ENCODE measurements at places on chromosomes 11 and 22.

DNA sequence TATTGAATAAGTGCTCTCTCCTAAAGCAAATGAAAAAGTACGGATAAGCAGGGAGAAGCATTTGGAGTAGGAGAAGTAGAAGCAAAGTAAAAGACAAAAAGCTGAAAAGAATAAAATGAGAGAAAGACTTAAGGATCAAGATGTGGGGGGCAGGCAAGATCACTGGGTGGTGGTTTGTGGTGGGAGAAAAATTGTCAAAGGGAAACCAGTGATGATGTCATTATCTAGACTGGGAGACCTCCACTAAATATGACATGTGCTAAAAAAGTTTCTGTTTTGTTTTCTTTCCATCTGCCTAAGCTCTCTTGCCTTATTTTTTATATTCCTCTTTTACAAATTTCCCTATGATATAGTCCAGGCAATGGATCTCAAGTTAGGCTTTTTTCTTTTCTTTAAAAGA, 14.8 kb upstream of the MAML2 start:
- DNase-seq = no peak

DNA sequence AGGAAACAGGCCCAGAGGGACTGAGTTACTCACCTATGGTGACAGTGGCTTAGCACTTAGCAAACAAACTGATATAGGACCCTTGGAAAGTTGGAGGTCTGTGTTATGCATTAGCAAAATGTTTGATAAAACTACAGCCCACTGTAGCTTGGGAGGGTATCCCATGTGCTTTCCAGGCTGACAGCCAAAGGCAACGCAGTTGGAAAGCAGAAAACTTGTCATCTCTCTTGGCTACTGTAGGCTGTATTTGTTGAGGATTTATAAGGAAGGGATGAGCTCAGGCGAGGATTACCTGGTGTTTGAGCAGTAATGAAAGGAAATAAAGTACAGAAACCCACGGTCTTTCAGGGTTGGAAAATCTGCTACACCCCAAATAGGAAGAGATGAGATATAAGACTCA, 23.8 kb downstream of the SDHAF2 start:
- no peak for DNase-seq

DNA sequence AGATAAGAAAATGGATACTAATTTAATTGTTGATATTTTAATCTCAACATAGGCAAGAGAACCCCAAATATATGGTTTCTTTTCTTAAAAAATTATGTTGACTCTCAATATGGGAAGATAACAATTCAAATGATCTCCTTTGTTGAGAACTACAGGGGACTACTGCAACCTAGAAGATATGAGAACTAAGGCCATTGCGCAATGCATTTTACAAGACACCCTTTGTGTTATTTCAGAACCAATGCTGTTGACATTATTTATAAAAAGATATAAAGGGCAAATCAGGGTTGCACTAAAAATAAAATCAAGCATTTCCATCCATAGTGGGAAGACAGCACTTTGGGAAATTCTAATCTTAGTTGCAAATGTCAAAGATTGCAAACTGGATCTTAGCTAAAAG, 322.3 kb downstream of the SOX6 start:
- no peak for DNase-seq

- peak; percentile 51 for DNase-seq
These were observed 428 bp downstream of the SCN3B start for GRCh38 chr11:123653827-123654565.

- no peak for DNase-seq
These were observed 81.3 kb upstream of the ARHGAP20 start for GRCh38 chr11:110793556-110793955.

- DNase-seq = no peak
These were observed 6.5 kb downstream of the MRPL16 start for GRCh38 chr11:59804061-59804460.

DNA sequence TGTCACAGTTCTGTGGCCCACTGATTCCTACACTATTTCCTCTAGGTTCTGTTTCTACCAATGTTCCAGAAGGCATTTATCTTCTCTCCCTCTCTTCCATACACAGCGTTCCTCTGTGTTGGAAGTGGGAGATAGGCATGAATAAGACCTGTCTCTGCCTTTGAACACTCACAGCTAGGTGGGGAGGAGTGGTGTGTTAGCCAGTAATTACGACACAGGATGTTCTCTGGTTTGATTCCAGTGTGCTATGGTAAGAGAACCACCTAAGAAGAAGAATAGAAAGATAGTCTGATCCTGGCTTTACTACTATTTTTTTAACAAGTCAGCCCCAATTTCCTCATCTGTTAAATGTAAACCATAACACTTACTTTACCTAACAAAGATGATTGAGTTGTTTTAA, 200.2 kb upstream of the MTMR2 start:
- DNase-seq = no peak

DNA sequence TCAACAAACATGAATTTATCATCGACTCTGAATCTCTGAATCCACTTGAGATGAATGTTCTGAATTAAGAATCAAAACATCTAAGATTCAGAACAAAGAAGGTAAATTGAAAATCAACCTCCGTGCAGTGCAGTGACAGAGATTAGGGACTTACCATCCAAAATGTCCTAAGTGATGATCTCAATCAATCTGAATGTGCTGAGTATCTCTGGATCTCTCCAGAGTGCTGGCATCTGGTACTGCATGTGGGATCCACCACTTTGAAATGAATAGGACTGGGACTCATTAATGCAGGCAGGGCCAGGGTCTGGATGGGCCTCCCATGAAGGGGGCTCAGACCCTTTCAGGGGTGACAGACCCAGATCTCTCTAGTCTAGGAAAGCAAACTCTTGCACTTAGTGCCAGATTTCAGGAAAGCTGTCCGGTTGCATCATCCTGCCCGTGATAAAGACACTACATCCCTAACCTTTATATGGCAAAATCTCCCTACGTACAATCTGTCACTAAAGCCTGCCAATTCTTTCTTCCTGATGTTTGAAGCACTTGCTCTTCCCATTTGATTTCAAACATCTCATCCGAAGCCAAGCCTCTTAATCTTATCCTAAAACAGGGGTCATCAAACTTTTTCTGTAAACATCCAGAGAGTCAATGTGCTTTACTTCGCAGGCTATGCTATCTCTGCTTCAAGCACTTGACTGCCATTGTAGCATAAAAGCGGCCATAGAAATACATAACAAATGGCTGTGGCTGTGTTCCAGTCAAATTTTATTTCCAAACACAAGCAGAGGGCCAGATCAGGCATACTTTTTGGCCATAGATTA, 263.3 kb downstream of the LARGE1 start:
- DNase-seq = no peak

GRCh38 chr22:39238966-39239505, 5.7 kb downstream of the PDGFB start:
- no peak for DNase-seq

GRCh38 chr11:106327134-106327533, 249.7 kb downstream of the AASDHPPT start:
- no peak for DNase-seq

GRCh38 chr11:130314750-130315285, at the start of gene ZBTB44:
Gene ZBTB44 (minus strand): TSS chr11:130314917. CDS start chr11:130261873, 53,044 bp downstream.
- DNase-seq = peak; percentile 88

DNA sequence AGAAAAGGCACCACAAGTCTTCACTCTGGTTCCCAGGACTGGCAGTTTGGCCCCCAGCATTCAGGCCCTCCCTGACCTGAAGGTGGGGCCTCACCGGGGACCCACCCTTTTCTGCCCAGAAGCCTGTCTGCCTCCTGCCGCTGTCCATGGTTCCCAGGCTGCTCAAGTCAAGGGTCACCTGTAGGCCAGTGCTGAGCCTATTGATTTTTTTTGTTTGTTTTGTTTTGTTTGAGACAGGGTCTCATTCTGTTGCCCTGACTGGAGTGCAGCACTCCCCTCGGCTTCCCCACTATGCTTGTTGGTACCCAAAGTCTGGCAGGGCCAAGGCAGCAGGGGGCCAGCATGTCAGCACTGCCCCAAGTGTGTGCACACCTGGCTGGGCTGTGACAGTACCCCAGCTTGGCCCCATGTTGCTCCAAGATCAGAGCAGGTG, 11.0 kb upstream of the MED17 start:
- no peak for DNase-seq

DNA sequence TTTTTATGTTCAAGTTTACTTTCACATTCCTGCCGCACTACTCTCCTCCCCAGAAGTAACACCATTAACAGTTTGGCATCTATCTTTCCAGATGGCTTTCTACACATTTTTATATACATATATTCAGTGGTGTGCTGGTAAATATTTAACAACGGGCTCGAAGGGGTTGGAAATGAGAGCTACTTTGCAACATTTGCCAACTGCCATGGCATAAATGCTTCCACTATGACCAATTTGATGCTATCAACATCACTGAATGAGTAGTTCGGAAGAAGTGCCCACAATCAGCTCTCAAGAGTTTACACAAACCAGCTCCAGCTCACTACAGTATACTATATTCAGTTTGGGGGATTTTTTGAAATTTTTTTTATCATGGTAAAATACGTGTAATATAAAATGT, 55.2 kb downstream of the RELT start:
- no peak for DNase-seq

- DNase-seq = no peak
These were observed 27.2 kb upstream of the GLYATL1 start for GRCh38 chr11:58912124-58912523.

DNA sequence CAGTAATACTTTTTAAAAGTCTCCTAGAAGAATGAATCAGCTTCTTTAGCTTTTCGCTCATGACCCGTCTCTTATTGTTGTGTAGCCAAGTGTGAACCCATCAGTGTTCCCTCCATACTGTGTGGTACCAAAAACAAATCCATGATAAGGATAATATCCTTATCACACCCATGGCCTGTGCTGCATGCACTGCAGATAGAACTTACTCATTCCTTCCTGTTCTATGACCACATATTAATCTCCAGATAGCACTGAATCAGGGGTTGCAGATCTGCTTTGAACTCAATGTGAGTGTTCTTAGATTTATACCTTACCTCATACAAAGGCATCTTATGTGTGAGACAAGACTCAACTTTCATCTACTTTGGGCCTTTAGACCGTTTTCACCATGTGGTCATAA, 373.4 kb downstream of the JRKL start:
- DNase-seq = no peak

- DNase-seq = no peak
These were observed 582.9 kb downstream of the BRD1 start for GRCh38 chr22:49244466-49245420.

DNA sequence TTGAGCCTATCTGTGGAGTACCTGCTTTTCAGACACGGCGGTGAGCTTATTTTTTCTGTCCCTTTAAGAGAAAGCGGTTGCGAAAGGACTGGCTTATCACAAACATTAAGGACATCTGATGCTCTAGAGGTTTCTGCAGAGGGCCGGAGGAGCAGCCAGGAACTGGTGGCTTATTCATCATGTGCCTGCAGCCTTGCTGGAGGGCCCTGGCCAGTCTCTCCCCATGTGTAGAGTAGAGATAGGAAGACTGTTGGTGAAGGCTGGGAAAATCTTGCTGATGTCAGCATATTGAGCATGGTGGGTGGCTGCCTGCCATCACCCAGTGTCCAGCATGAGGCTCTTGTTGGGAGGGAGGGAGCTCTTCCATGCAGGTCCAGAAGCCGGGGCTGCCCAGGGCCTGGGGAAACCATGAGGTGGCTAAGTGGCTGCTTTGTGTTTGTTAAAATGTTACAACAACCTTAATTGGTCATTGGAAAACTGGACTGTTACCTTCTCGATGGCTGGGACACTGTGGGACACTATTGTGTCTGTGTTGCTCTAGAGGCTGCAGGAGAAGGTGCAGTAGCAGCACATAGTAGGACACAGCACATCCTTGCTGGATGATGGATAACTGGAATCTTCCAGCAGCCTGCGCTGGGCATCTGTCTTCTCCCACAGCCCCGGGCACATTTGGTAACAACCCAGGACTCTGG, 54.3 kb downstream of the TSPAN18 start:
- DNase-seq = no peak

- DNase-seq = no peak
These were observed 73.5 kb upstream of the THY1 start for GRCh38 chr11:119496469-119496868.

DNA sequence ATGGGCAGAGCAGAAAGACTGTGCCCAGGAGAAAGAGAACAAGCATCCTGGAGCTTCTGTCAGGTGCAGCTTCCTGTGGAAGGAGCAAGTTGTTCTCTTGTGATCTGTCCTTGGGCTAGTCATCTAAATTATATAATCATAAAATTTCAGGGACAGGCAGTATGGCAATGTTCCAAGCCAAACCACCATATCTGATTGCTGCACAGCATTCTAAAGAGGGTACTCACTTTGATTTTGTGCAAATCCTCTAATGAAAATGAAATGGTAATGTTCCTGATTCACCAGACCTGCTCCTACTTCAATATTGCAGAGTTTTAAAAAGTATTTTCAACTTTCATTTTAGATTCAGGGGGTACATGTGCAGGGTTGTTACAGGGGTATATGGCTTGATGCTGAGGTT, at the start of gene PATE2:
Gene PATE2, minus strand, starts transcription at position 101 of the 400 bp plus-strand sequence. Its CDS starts 55 bp downstream, at position 46.
- no peak for DNase-seq

- DNase-seq = no peak
These were observed 3.4 kb downstream of the PHF21A start for GRCh38 chr11:46117842-46118241.

- no peak for DNase-seq
These were observed 3.4 kb upstream of the CTNND1 start for GRCh38 chr11:57758174-57758573.

DNA sequence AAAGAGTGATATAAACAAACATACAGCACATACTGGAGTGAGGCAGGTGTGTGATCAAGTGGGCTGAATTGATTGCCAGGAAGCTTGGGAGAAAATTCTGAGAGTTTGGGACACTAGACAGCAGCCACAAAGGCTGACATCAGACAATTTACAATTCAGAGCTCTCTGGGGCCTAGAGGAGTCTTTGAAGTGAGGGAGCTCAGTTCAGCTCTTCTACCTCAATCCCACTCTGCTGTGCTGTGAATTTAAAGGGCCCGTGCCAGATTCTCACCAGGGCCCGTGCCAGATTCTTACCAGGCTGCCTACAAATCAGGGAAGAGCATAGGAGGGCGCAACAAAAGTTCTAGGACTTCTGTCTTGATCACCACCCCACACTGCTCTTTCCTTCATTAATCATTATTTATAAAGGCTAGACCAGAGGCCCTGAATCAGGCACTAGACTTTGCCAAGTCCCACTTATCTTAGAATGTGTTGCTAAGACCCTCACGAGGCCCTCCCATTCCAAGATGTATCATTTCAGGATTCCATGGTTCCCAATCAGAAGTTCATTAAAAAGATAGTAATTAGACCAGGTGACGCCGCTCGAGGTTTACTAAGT, 112.4 kb downstream of the KIRREL3 start:
- DNase-seq = no peak

GRCh38 chr22:35335936-35336781, 36.5 kb downstream of the TOM1 start:
- DNase-seq = no peak

DNA sequence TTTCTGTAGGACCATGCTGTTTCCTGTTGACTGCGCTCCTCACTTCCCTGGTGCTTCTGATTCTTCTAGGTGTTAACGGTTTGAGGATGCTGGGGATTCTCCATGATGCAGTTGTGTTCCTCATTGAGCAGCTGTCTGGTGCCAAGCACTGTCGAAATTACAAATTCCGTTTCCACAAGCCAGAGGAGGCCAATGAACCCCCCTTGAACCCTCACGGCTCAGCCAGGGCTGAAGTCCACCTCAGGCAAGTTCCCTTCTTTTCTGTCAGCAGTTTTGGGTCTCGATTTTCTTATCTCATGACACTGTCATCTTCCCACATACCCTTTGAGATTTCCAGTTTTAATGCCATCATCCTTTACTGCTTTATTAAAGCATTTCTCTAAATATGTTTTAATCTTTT, 7.7 kb upstream of the TTC36 start:
- DNase-seq = no peak
